ENCODE measurements at places on chromosomes 7 and 10.

DNA sequence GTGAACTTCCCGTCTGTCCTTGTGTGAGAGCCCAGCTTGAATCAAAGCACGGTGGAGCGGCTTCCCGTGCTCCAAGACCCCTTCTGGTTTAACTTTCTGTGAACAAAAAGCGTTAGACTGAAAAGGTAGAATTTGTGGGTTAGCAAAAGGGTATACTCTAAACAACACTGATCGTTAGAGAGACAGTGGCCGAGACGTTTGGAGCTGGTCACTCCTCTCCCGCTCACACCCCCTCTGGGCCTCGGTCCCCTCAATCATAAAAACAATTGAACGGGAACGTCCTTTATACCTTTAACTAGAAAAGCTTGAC is 502 bp downstream of the PRKRIP1 start:
- DNase-seq: no peak

DNA sequence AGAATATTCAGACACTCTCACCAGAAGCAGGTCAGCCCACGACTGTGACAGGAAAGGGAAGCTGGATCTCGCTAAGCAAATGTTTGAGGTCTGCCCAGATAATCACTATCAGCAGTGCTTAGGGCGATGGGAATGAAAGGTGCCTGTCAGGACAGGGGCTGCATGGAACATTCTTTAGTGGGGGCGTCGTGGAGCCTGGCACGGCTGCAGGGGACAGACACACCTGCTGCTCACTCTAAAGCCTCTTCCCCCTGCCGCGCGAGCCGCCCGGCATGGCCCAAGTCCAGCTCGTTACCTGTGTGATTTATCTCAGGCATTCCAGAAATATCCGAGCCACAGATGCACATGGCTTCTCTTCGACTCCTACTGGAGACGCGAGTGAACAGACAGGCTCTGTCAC is 235.5 kb downstream of the GLRX3 start:
- DNase-seq: no peak

GRCh38 chr7:128162666-128163065 is 78.4 kb upstream of the LEP start:
- DNase-seq: no peak

DNA sequence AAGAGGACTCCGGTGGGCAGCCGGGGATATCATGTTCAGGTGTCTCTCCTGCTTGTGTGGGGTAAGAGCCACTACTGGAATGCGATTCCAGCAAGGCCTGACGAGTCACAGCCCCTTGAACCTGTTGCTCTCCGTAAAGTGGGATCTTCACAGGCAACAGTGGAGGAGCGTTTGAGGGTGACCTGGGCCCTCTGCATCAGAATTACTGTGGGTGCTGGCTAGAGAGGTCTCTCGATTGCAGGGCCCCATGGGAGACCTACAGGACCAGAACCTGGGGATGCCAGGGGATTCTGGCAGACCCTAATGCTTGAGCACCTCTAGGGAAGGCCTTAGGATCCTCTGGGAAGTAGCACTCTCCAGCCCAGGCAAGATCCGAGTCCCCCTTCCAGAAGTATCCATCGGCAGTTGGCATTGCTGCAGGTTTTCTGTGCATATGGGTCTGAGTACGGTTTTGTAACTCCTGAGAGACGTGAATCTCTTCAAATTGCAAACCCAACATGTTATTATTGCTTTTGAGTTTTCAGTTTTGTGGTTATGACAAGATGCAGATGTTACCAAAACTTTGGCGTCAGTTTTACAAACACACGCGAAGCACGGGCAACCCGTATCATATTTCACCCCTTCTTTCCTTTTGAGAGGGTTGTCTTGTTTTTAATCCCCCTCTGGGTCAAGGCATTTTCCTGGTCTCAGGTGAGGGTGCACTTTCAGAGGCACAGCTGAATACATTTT is 4.6 kb downstream of the MGMT start:
- DNase-seq: no peak

GRCh38 chr7:93945756-93946535 is 24.4 kb downstream of the GNG11 start:
- no peak for DNase-seq

DNA sequence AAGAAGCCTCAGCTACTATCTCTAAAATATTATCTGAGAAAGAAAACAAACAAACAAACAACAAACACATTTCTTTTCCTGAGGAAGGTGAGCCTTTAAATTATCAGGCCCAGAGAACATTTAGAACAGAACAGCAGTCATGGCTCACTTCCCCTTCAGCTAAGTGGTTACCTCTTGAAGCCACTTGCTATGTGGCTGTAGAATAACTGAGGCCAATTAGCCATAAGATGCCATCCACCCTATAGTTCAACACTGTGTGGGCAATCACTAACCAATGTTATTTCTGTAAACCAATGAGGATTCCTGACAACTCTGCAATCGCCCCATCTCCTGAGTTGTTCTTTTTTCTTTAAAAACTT is 3.7 kb upstream of the UPP1 start:
- no peak for DNase-seq

GRCh38 chr10:88071879-88072278 is 208.5 kb downstream of the PTEN start:
- no peak for DNase-seq

- no peak for DNase-seq
These were observed 18.6 kb upstream of the ADRB1 start for GRCh38 chr10:114024876-114025610.

- no peak for DNase-seq
These were observed 40.6 kb downstream of the SYPL1 start for GRCh38 chr7:106071356-106071998.

DNA sequence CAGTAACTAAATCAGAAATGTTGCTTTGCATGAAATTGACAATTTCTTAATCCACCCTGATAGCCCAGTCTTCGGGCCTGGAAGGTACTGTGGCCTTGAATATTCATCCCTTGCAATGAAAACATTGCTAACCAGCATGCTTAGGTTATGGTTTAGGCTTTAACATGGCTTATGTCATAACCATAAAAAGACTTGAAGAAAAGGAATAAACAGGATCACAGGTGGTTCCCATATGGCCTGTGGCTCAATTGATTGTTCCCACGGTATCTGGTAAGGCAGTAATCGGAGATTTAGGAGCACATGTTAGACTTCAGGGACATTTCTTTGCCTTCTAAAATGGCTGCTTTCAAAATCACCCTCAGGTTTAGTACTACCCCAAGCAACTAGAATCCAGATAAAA is 139.5 kb downstream of the ST7 start:
- DNase-seq: no peak

DNA sequence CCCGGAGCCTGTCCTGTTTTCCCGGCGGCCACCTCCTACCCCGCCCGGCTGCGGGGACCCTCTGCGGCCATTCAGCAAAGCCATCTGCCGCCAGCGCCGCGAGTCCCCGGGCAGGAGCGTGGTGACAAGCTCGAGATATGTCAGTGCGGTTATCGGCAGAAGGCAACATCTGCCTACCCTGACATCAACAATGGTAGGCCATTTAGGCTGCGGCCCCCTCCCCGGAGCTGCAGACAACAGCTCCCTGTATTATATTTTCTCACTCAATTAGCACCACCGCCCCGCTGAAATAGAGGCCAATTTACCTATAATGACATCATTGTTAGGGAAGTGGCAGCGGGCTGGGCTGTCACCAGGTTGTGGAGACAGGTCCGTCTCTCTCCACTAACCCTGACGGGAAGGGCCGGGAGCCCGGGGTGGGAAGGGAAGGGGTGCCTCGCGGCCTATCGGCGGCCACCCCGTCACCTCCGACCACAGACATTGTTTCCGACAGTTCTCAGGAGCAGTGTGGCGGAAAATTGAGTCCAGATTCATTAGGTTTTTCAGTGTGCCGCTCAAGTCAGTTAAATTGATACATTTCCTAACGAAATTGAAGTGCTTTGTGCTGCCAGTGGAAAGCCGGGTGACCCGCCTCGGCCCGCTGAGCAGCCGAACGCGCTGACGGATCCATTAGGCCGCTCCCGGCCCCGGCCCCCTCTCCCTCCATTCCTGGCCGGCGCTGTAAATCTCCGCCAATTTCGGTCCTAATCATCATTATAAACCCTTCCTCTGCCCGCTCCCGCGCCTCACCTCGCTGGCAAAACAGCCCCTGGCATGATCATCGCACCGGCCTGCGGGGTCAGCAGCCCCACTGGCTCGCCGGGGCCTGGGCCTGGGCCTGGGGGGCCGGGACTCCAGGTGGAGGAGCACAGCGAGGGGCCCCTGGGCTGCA is 43.0 kb downstream of the UNCX start:
- DNase-seq: no peak

DNA sequence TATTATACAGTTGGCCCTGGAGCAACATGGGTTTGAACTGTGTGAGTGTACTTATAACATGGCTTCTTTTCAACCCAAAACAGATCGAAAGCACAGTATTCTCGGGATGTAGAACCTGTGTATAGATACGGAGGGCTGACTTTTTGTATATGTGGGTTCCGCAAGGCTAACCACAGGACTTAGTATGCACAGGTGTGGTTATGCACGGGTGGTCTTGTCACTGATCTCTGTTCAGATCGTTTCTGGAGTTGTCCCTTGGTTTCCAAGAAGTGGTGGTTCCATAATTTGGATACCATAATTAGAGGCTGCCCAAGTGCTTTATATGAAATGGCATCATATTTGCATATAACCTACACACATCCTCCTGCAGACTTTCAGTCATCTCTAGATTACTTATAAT is 10.9 kb upstream of the BHLHA15 start:
- DNase-seq: no peak

GRCh38 chr10:114550756-114551635 is 107.1 kb downstream of the ABLIM1 start:
- no peak for DNase-seq

GRCh38 chr7:68691261-68692216 is 906.7 kb upstream of the AUTS2 start:
- DNase-seq: peak; percentile 47

- DNase-seq: no peak
These were observed 19.1 kb upstream of the ARMS2 start for GRCh38 chr10:122435212-122435827.

GRCh38 chr10:44435196-44435595 is 50.3 kb upstream of the CXCL12 start:
- no peak for DNase-seq

GRCh38 chr7:108028111-108028510 is 25.1 kb upstream of the LAMB1 start:
- DNase-seq: no peak

DNA sequence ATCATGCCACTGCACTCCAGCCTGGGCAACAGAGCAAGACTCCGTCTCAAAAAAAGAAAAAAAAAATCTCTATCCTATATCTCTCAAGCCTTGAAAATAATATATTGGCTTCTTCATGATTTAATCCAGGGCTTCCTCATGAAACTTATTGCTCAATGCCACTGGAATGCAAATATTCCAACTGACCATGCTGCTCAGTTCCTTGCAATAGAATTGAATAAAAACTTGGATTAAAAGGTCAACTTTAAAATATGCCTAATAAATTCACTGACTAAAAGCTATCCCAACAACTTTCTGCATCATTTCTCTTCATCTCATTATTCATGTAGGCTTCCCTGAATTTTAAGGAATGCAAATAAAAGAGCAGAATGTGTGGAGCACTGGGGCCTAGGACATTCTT is 42.1 kb upstream of the NOBOX start:
- no peak for DNase-seq

- no peak for DNase-seq
These were observed 885 bp upstream of the NKX1-2 start for GRCh38 chr10:124450783-124451057.

- no peak for DNase-seq
These were observed 13.9 kb upstream of the EPC1 start for GRCh38 chr10:32360884-32361283.

GRCh38 chr10:57960406-57960805 is 307.3 kb downstream of the IPMK start:
- DNase-seq: no peak

DNA sequence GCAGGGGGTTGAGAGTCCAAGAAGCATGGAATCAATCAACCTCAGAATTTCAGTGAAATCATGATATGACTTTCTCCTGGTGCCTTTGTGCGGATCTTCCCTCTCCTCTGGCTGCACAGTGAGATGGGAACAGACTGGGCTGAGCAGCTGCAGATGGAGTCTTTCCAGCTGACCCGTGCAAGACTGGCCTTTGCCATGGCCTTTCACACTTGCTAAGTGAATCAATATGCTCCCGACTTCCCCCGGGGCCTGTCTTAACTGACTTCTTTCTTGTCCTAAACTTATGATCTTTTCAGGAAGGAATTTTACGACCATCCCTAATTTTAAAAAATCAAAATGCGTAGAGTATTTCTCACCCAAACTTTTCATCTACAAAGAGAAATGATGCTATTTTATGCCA is 469.9 kb downstream of the GALNT17 start:
- DNase-seq: no peak

- no peak for DNase-seq
These were observed 21.9 kb downstream of the DPY19L1 start for GRCh38 chr7:35015346-35015859.

DNA sequence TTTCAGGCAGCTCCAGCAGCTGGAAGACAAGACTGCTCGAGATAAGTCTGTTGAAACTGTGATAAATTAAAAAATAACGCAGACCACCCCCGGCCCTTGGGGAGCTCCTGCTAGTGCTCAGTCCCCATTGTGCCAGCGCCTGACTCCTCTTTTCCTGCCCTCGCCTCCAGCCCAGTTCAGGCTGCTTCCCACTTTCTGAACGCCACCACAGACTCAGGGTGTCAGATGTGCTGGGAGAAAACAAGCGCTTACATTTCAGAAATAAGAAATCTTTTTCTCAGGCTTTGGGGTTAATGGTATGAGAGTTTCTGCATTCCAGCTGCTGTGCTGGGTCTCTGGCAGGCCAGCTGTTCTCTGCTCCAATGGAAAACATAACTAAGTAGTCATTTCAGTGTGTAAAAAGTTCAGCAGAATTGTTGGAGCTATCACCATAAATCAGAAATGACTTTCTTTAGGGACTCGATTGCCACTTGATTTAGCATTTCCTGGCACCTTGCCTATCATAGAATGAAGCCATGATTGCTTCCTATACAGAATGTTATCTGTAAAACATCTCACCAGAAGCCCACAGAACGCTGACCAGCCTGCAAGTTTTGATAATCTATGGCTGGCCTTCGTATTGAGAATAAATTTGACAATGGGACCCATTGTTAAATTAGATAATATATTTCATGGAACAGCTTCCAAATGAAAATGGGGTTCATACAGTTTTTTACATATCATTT is 257.0 kb upstream of the ZNF32 start:
- no peak for DNase-seq

DNA sequence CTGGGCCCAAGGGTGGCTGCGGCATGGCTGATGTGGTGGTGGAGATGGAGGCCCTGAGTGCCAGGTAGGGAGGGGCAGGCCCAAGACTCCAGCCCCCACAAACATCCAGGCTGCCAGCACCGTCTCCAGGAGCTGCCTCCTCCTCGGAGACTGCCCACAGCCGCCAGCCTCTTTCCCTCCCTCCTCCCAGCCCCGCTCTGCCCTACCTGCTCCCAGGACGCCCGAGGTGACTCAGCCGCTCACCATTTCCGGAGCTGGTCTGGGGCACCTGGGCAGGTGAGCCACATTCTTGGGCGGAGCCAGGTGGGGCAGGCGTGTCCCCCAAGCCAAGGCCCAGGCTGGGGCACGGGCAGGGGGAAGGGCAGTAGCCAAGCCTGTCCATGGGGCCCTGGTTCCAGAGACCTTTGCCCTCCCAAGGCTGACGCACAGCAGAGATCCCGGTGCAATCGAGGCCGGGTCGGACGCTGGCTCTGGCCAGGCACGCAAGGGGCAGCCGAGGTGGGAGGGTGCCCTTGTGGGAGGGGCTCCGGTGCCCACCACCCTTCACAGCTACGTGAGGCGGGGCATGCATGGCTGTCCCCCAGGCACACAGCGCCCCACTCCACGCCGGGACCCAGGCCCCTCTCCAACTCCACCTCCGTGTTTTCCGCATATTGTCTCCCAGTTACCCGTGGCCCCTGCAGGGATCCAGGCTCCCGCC is 8.8 kb downstream of the ADAP1 start:
- no peak for DNase-seq

GRCh38 chr7:113800826-113801225 is 118.0 kb downstream of the PPP1R3A start:
- no peak for DNase-seq
